ENCODE measurements at places on chromosomes 2 and 18.

DNA sequence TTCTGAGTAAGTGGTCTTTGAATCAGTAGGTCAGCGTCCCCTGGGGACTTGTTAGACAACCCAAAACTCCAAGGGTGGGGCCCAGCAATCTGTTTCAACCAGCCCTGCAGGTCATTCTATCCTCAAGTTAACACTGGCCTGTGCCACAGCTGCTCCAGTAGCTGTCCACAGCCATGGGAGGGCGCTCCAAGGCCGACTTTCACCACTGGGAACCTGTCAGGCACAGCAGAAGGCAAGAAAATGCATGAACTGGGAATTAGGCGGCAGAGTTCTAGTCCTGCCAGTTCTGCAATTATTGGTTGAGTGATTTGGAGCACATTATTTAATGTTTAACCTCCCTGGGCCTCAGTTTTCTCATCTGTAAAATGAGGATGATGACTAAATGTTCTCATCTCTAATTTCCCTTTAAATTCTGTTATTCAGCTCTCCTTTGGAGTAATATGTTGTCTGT lies 17.4 kb upstream of the MRPL33 start:
- peak; percentile 13 for DNase-seq

GRCh38 chr2:121080013-121080772 lies 204.8 kb downstream of the TFCP2L1 start:
- peak; percentile 9 for DNase-seq

DNA sequence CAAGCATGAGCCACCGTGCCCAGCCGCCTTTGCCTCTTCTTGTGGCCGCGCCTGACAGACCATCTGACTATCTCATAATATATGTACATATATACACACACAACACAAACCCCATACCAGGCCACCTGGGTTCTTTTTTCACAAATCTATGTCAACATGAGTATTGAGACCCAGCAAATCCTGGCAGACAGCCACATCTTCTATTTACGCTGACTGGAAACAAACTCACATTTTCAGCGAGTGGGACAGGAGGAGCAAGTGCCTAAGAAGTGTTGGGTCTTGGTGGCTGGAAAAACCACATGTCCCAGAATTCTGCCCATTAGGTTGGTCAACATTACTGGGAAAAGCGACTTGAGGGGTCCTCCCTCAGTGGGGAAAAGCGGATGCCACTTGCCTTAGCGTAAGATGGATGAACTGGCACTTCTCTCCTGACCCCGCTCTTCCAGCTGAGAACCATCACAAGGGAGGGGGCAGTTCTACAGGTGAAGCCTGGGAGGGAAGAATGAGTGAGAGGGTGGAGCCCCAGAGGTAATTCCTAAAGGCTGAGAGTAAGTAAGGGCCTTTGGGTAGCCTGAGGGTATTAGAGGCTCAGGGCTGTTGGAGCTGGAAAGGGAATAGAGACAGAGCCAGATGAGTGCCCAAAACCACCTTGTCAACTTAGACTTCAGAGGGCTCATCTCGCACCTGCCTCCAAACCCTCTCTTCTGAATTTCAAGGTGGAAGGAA lies 1.9 kb downstream of the SCYGR3 start:
- no peak for DNase-seq

DNA sequence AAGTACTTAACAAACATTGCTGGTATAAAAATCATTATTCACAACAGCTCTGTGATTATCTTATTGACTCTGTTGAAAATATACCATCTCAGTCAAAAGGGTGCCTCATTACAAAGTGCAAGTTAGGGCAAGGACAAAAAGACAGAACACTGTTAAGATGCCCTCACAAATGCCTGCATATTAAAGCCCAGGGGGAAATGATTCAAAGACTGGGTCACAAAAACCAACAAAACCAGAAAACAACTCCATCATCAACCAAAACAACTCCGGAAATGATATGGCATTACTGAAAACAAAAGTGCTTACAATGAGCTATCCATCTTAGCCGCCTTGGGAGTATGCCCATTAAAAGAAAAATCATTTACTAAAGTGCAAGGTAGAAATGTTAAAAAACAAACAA lies 9.9 kb downstream of the PLA2R1 start:
- no peak for DNase-seq

- DNase-seq = no peak
Measured at GRCh38 chr2:2025803-2026202, 281.5 kb upstream of the PXDN start.

DNA sequence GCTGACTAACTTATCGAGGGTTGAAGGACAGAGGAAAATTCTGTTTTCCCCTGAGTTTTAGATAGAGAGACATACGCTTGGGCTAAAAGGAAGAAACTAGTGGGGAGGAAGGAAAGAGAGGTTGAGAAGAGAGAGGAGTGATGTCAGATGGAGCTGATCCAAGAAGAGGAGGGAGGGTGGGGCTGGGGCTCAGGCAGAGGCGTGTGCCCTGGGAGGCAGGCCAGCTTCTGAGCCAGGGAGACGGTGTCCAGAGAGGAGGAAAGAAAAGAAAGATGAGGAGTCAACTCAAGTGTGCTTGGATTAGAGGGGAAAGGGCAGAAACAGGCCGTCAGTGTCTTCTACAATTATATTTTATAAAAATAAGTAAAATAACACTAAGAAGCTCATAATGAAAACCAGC lies 56.2 kb downstream of the EMILIN2 start:
- no peak for DNase-seq

GRCh38 chr2:3299703-3300102 lies 77.9 kb downstream of the EIPR1 start:
- DNase-seq = no peak

DNA sequence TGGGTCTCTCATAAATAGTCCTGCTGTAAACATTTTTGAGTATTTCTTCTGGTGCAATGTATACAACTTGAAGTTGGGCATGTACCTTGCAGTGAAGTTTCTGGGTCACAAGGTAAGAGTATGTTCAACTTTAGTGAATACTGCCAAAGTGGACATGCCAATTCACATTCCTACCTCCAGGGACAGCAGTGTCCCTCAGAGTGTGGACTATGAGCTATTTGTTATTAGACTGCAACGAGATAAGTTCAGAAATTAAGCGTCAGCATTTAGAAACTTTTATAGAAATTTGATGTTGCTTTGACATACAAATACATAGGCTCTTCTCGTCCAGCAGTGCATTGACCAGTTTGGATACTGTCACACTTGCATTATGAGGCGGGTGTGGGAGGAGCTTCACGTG lies 7.2 kb upstream of the ACKR3 start:
- no peak for DNase-seq

GRCh38 chr2:174686430-174686829 lies 77.8 kb downstream of the CHRNA1 start:
- DNase-seq = no peak

- no peak for DNase-seq
Measured at GRCh38 chr18:42261731-42262130, 306.7 kb downstream of the PIK3C3 start.

- no peak for DNase-seq
Measured at GRCh38 chr2:28869494-28870145, 489 bp downstream of the TRMT61B start.

- DNase-seq = no peak
Measured at GRCh38 chr2:44230378-44230777, 44.9 kb upstream of the SLC3A1 start.

GRCh38 chr2:96142217-96143113 lies 2.8 kb downstream of the DUSP2 start:
- peak; percentile 33 for DNase-seq

DNA sequence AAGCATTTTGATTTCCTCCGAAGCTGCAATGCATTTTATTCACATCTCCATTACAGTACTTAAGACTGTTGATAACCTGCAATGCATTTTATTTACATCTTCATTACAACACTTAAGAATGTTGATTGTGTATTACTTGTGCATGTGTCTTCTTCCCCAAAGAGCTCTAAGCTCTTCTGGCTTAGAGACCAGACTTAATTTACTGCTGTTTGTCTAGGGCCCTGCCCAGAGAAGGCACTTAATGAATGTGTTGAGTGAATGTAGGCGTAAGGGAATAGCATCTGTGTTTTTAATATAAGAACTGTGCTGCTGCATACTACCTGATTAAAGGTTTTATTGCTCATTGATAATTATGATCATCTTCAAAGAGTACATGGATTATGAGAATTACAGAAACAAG lies 295.6 kb downstream of the ZNF385B start:
- DNase-seq = no peak

- DNase-seq = no peak
Measured at GRCh38 chr2:206990360-206990759, 51.0 kb downstream of the CPO start.

GRCh38 chr18:26555804-26556553 lies 7.6 kb upstream of the KCTD1 start:
- no peak for DNase-seq

- no peak for DNase-seq
Measured at GRCh38 chr2:9178110-9178903, 28.3 kb upstream of the ASAP2 start.

DNA sequence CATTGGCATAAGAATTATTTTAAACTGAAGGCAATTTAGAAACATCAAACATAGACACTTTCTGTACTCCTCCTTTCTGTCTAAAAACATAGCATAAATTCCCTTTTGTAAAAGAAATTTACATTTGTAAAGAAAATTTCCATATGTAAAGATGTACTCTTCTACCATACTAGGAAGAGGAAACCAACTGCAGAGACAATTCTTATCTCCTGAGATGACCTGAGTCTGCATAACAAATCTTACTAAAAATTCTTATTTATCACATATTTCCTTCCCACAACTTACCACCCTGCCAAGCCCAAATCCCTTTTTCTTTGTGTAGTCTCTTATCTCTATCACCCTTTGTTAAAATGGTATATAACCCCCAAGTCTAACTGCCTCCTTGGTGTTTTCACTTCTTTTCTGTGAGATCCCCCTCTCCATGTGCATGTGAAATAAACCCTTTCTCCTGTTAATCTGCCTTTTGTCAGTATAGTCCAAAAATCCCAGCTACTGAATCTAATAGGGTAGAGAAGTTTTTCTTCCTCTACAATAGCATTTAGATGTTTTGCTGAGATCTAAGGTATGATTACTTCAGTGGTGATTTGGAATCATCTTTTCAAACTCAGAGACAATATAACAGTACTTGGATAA lies 81.0 kb downstream of the CHN1 start:
- DNase-seq = no peak

GRCh38 chr2:235810252-235810651 lies 316.4 kb downstream of the AGAP1 start:
- DNase-seq = no peak

DNA sequence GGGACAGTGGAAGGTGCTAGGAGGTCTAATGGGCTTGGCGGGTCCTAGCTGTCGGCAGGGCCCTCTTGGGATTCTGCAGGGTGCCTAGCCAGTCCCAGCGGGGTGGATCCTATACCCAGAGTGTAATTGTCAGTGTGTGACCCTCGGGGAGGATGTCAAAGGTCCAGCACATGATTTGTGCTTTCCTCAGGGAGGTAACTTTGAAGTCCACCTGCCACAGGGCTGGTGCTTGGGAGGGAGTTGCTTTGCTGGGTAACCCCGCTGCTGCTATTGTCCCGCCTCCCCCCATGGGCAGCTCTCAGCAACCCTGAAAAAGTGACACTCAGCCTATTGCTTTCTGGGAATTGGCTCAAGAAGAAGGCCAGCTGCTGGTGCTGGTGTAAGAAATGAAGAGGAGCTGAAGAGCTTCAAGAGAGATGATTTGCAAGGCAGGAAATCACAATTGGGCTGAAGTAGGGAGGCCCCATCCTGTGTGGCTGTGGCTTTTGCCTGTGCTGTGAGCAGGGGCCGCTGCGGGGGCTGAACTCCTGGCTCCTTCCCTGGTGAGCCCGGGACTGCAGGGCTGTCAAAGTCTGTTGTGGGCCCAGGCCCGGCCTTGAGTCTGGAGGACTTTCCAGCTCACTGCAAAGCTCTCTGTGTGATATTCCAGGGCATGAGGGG lies 36.4 kb downstream of the EMILIN2 start:
- peak; percentile 51 for DNase-seq

GRCh38 chr2:74168739-74169138 lies 9.9 kb downstream of the MOB1A start:
- no peak for DNase-seq

GRCh38 chr2:59930430-59930829 lies 623.0 kb downstream of the BCL11A start:
- DNase-seq = no peak

- no peak for DNase-seq
Measured at GRCh38 chr2:188974164-188974563, at the start of gene COL3A1. TSS of gene COL3A1 (plus strand) at chr2:188974373. CDS start at chr2:188974490, 117 bp downstream.

DNA sequence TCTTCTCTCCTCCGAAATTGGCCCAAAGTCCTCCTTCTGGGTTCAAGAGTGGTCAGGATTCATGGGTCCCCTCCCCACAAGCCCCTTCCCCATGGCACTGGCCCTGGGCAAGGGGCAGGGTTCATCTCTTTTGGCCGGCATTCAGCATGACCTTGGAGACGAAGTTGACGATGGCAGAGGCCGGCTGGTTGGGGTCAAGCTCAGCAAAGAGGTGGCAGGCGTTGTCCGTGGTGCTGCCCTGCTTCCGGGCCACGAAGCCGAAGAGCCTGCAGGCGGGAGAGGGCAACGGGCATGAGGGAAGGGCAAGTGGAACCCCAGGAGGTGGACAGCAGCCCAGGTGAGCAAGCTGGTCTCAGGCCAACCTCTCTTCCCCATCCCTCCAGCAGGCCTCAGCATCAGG lies 198.5 kb downstream of the TNS1 start:
- no peak for DNase-seq

DNA sequence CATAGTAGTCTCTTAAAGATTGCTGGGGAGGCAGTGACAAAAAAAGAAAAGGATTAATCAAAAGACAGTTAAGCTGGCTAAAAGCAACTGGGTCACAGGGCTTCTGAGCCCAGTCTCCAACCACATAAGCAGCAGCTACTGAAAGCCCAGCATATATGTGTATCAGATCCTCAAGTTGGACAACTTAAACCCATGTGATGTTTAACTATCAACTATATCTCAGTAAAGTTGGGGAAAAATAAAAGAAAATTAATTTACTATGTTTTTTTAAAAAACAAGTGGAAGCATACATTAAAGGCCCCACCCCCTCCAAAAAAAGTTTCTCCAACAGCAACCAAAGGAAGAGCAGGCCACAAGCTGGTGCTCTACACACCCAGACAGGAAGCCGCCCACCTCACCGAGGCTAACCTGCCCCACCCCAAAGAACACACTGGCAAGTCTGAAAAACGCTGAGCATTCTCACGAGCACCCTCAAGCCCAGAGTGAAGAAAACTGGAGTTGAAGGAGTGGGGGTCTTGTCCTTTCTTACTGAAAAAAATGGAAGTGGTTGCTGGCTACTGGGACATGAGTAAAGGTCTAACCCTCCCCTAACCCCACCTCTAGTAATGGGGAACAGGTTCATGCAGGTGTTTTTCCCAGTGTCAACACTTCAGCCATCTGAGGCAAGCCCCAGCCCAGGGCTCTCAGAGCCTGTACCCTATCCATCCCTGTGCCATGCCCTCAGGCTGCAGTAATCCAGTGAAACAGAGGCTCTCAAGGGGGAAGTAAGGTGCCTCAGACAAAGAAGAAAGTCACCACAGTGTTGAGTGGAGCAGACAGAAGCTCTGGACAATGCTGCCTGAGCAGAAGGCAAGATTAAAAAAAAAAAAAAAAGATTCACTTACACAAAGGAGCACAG lies 106.3 kb downstream of the GYPC start:
- no peak for DNase-seq

GRCh38 chr18:62625019-62625418 lies 90.3 kb upstream of the PHLPP1 start:
- DNase-seq = no peak
